Suppressor macrophage treated with lipopolysaccharide for 4 hours (primary cell): ENCODE measurements at places on chromosomes 13 and 19.

GRCh38 chr13:109884462-109884861 is 98.1 kb upstream of the IRS2 start:
- no peak for DNase-seq

DNA sequence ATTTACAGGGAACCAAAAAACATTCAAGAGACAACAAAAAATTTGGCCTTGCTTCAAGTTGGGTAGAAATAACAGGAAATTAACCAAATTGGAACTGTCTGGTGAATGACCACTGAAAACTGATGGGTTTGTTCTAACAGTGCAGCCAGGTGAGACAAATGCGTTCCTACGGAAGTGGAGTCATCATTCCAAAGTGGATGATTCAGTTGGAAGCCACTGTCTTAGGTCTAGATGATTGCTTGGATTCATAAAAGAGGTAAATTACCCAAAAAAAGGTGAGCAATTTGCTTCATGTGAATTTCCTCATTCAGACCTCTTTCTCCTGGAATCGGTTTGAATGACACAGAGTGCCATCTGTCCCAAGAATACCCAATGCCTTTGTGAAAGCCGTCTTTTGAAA is 87.1 kb upstream of the IPO5 start:
- no peak for DNase-seq

GRCh38 chr13:50224534-50224933 is 209.3 kb downstream of the KCNRG start:
- DNase-seq: peak; percentile 83

GRCh38 chr19:10523135-10523636 is 5.9 kb upstream of the S1PR5 start:
- no peak for DNase-seq

- DNase-seq: no peak
Observed at GRCh38 chr13:111233080-111233479, 87.4 kb upstream of the TEX29 start.

DNA sequence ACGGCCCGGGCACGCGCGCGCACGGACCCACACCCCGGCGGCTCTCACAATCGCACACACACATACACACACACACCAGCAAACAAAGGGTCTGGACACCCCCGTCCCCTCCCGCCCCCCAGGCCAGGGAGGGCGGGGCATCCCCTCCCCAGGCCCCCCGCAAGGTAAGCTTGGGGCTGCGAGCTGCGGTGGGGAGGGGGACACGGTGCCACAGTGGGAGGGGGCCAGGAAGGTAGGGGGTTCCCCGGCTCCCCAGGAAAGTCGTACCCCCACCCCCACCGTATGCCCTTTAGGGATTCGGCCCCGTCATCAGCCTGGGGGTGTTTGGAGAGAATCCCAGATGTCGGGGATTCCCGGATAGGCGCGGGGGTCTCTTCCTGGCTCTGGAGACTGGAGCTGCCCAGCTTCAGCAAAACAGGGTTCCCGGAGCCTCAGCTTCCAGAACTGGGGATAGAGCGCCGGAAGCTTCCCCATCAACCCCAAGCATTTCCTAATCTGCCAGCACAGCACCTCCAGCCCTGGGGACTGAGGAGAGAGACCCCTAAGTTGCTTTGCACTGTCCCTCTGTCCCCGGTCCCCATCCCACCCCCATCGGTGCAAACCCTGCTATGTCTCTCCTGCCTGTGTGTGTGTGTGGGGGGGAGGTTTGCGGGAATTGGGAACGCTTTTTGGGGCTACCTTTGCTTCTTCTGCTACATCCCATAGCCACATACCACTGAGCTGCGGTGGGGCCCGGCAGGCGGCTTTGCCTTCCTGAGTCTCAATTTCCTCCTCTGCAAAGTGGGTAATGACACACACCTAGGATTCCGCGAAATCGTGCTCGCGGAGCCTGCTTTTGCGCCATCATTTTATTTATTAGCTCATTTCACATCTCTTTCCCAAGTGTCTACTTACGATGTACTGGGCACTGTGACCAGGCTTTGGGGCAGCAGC is 1.8 kb upstream of the CDC37 start:
- peak; percentile 82 for DNase-seq

- DNase-seq: no peak
Observed at GRCh38 chr19:1467490-1468273, 11.3 kb downstream of the C19orf25 start.

DNA sequence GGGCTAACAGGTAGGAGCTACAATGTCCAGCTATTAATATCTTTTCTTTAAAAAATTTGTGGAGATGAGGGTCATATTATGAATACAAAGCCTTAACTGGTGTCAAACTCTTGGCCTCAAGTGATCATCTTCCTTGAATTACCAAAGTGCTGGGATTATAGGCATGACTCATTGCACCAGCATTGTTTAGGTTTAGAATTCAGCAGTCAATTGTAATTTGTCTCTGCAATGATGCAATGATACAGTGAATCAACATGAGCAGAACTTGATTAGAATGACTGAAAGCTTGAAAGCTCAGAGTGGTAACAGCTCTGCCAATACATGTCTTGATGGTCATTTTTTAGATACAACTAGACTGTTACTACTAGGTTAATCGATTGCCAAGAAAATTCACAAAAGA is 752.8 kb upstream of the MIR17HG start:
- DNase-seq: no peak

- no peak for DNase-seq
Observed at GRCh38 chr13:51347099-51347498, 7.6 kb downstream of the SERPINE3 start.

DNA sequence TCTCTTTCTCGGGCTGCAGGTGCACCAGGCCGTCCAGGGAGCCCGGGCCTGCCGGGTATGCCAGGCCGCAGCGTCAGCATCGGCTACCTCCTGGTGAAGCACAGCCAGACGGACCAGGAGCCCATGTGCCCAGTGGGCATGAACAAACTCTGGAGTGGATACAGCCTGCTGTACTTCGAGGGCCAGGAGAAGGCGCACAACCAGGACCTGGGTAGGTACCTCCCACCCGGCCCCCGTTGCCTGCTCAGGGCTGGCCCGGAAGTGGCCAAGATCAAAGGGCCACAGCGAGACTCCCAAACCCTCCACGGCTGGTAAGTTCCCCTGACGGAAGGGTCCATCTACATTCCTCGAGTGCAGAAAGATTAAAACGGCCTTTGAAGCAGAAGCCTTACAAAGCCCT is 55.1 kb downstream of the RAB20 start:
- DNase-seq: no peak

DNA sequence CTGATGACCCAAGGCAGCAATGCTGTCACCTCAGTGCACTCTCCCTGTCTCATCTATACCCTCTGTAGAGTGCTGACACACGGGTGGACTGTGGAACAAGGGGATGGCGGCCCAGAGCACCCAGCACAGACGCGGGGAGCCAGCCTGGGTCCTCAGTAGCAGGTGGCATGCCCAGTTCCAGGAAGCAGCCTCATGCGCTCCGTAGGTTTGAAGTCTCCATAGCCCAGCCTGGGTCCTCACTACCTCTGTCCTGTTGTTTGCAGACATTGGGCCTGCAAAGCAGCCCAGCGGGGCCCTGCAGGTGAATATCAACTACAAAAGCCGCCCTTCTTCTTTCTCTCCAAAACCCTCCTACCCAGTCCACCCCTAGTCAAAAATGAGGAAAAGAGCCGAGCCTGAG is 5.0 kb upstream of the SLC7A9 start:
- DNase-seq: no peak

GRCh38 chr19:13396250-13397080 is 109.8 kb downstream of the CACNA1A start:
- DNase-seq: peak; percentile 68

DNA sequence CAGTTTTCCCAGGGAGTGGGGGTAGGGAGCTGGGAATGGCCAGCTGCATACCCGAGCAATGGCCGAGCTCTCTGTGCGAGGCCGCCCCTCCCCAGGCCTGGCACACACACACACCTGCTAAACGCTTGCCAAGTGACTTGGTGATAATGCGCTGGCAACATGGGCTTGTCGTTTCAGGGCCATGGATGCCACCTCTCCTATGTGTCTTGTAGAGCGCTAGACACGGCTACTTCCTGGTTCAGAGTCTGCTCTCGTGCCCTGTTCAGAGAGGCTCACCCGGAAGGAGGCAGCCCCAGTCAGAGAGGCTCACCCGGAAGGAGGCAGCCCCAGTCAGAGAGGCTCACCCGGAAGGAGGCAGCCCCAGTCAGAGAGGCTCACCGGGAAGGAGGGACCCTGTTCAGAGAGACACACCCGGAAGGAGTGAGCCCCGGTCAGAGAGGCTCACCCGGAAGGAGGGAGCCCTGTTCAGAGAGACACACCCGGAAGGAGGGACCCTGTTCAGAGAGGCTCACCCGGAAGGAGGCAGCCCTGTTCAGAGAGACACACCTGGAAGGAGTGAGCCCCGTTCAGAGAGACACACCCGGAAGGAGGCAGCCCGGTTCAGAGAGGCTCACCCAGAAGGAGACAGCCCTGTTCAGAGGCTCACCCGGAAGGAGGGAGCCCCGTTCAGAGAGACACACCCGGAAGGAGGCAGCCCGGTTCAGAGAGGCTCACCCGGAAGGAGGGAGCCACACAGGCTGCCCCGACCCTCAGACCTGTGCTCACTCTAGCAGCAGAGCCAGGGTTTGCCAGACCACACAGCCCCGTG is 4.2 kb downstream of the ADPRHL1 start:
- DNase-seq: no peak

- no peak for DNase-seq
Observed at GRCh38 chr19:10568062-10568825, 535 bp downstream of the CDKN2D start.

GRCh38 chr19:17081672-17082630 is 6.4 kb downstream of the MYO9B start:
- no peak for DNase-seq

GRCh38 chr13:75222031-75222430 is 259.9 kb downstream of the TBC1D4 start:
- DNase-seq: peak; percentile 4
